ENCODE measurements at places on chromosomes 11 and 22.

GRCh38 chr11:119169282-119169719, 776 bp downstream of the NLRX1 start:
- no peak for DNase-seq

DNA sequence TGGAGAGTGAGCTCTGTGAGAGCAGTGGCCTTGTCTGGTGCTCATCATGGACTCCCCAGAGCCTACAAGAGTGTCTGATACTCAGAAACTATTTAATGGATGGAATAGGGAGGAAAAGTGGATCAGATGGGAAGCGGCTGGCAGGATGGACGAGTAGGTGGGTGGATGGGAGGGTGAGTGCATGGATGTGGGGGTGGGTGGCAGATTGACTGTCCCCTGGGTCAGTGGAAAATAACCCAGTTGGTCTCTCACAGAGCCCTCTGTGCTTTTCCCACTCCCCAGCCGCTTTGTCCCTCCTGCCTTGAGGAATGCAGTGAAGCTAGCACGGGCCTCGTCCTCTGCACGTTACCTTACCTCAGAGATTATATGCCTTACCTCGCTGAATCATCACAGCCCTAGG, 5.9 kb downstream of the SPI1 start:
- no peak for DNase-seq

DNA sequence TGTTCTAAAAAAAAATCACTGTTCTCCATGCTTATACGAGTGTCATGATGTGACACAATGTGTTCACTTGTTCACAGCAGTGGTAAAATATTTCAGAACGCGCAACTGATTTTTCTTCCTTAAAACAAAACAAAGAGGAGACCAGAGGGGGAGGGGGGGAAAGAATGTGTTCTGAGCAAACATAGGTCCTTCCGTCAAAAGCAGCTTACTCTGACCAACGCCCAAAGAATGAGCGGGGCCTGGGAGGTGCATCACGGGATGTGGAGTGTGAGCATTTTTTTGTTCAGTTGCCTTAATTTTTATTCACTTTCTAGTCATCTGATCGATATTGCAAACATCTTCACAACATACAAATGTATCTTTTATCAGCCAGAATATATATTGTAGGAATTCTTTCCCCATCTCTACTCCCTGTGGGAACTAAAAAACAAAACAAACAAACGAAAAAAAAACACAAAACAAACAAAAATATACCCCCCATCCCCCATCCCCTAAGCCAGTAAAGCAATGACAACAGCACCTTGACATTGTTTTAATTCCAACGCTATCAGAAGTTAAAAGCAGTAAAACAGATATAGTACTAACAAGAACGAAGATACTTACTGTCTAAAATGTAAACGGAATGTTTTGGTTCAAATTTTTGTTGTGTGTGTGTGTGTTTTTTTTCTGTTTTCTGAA, 43.3 kb downstream of the BDNF start:
- DNase-seq: no peak

DNA sequence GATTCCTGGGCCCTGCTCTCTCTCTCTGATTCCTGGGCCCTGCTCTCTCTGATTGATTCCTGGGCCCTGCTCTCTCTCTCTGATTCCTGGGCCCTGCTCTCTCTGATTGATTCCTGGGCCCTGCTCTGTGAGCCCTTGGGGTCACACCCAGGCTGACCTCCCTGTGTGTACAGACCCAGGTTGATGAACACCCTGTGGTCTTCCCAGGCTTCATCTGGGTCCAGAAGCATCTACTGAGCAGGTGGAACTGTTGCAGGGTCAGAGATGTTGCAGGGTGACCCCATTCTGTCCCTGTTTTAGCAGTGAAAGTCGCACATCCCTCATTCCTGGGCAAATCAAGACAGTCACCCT, 16.3 kb upstream of the GDPD5 start:
- DNase-seq: no peak

DNA sequence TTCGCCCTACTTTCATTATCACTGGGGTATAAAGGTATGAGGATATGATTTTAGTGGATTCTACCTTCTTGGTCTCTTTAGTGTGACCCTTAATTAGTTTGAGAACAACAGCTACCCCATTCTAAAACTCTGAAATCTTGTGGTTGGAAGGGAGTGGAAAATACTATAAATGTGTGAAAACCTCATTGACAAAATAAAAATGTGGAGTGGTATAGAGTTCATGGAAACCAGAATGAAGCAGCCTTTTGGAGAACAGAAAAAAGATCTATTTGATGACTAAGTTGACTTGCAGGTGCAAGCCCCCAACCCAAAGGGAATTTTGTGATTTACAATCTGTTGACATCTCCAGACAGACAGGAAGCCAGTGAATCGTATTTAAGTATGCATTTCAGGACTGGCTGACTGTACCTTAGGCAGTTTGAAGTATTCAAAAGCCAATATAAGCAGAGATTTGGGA, 75.8 kb downstream of the GAS2 start:
- no peak for DNase-seq

GRCh38 chr11:34274712-34275398, 83.0 kb downstream of the ABTB2 start:
- DNase-seq: no peak

DNA sequence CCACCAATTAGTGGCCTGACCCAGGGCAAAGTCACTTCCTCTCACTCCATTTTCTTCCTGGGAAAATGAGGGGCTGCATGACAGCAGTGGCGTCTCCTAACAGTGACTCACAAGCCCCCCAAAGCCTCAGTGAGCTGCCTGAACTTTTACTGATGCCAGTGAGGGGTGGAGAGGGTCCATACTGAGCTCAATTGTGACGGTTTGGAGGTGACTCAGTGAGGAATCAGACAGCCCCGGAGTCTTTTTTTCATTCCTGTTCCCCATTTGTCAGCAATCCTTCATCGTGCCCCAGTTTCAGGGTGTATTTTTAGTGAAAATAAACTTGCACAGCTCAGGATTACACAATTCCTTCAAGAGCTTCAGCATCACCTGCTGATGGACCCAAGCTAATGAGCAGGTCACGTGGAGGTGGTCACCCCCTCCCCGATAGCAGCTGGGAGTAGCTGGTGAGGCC, 30.1 kb upstream of the RASD2 start:
- no peak for DNase-seq

DNA sequence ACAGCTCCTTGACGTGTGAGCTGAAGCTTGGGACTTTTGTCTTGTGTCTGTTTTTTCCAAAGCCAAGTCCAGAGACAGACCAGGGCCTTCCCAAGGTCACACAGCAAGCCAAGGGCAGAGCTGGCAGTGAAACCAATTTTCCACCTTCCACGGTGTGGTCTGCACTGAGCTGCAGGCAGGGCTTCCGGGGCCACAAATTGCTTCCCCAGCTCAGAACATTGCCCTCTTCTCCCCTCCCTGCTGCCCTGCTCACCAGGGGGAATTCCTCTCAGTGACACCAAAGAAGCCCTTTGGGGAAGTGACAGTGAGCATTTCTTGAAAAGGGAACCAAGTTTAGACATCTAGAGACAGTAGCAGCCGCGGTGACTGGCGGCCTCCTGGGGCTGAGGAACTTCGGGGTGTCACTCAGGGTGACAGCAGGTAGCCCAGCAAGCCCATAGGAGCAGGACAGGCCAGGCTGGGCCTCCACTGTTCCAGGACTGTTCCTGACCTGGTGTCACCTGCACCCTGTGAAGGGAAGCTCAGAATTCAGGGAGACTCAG, 9.2 kb downstream of the FXYD2 start:
- DNase-seq: peak; percentile 31

DNA sequence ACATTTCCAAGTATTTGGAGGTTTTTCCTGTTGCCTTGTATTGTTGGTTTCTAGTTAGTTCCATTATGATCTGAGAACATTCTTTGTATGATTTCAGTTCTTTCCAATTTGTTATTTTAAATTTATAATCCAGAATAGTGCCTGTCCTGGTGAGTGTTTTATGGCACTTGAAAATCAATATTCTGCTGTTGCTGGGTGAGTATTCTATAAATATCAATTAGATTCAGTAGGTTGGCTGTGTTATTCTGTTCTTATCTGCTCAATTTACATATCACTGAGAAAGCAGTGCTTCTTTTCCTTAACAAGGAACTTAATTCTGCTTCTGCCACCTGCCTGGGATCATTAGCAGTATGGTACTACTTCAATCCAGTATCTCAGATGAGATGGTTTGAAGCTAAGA, 123.5 kb downstream of the SNX19 start:
- no peak for DNase-seq

DNA sequence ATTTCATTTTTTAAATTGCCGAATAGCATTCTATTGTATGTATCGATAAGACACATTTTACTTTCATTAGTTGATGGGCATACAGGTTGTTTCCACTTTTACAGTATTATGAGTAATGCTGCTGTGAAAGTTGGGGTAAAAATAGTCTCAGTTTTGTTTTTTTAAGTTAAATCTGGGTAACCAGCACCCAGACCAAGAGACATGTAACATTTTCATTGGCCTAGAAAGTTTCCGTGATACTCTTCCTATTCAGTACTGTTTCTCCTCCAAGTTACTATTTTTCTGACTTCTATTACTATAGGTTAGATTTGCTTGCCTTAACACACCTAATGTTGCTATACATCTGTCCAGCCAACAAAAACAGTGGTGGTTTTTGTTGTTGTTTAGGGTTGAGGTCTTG, 12.3 kb downstream of the IPO7 start:
- DNase-seq: no peak

DNA sequence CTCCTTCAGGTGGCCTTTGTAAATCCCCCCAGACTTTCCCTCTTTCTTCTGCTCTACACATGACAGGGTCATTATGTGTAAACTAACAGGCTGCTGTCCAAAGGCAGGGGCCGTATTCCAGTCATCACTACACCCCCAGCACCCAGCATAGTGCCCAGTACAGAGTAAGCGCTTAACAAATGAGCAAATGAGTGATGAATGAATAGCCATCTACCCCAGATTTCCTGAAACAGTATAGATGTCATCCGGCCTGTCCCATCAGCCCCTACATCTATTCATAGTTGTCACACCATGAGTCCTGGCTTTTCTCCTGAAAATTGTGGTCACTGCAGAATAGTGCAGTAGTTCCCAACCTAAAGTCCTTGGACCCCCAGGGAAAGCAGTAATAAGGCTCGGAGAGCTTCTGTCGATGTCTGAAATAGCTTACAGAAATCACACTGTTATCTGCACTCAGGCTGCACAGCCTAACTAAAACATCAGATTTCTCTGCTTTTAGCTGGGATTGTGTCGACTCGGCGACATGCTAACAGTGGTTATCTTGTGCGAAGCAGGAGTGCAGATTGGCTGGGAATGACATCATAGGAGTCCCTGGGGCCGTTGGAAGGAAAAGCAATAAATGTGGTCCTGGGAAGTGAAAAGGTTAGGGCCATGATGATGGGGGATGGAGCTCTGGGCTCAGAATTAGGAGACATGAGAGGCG, 143.8 kb upstream of the NECTIN1 start:
- DNase-seq: no peak

GRCh38 chr22:32265882-32266767, 11.0 kb upstream of the SLC5A4 start:
- DNase-seq: peak; percentile 33

GRCh38 chr22:25051983-25052710, 99.6 kb downstream of the KIAA1671 start:
- no peak for DNase-seq

DNA sequence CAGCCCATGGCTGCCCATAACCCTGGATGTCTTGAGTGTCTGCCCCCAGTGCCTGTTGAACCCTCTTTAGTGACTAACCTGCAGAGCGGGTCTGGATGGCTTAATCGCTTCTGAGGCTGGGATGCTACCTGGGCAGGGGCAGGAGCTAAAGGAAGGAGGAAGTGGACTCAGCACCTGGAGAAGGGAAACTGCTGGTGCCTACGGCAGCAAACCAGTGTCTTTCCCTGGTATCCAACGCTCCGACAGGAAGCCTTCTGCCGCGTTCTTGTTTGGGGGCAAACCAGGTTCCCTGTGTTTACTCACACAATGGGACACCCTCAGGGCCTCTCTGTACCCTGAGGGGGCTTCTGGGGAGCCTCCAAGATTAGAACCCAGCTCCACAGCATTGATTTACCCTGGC, 38.1 kb upstream of the B3GAT1 start:
- DNase-seq: no peak

GRCh38 chr11:128323381-128323780, 264.0 kb downstream of the ETS1 start:
- DNase-seq: no peak

DNA sequence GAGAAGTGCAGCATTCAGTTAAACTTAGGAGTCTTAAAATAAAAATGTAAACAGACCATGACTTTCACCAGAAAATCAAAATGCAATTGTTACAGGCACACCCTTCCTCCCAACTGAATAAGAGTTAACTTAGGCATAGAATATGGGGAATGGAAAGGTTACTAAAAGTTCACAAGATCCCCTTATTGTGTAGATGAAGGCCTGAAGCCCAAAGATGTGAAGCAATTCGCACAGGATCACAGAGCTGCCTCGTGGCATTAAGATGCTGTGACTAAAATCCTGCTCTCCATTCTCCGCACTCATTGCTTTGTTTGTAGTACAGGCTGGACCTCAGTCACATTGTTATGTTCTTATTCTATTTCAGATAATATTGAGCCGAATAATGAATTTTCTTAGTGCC, 4.0 kb downstream of the MS4A5 start:
- no peak for DNase-seq

DNA sequence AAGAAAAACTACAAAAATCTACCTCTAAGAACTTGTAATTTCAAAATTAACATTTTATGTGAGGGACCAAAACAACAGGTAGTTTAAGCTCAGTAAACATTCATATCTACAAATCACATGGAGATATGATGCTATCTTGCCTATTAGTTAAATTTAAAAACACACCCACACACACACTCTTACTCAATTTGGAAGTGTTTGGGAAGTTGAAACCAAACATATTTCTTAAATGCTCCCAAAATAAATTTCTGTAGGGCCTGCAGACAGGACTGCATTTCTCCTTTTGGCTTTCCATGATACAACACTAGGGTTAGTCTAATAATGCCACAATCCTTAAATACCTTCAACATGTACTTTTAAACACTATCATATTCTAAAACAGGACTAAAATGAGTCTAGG, 7.0 kb downstream of the PITPNB start:
- DNase-seq: no peak
